ENCODE measurements at places on chromosomes 13 and 19.
A peak's percentile ranks its signal among the peaks of the same experiment; 100 is the strongest.

DNA sequence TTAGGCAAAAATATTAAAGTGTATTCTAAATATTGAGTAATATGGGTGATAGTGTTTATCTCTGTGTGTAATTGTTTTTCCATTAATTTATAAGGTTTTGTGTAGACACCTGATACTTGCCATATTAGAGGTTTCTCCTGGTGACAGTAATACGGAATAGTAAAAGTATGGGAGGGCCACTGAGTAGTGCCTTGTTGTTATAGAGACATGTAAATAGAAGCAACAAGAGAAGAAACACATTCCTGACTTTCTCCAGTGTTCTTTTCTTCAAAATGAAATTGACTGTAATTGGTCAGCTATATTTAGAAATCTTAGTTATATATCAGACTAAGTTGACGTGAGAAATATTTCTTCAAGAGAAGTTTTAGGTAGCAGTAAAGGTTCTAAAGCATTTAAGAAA lies 18.5 kb downstream of the RNASEH2B start:
- DNase-seq: no peak

GRCh38 chr13:27006519-27007161 lies 165.0 kb downstream of the USP12 start:
- peak; percentile 45 for DNase-seq

DNA sequence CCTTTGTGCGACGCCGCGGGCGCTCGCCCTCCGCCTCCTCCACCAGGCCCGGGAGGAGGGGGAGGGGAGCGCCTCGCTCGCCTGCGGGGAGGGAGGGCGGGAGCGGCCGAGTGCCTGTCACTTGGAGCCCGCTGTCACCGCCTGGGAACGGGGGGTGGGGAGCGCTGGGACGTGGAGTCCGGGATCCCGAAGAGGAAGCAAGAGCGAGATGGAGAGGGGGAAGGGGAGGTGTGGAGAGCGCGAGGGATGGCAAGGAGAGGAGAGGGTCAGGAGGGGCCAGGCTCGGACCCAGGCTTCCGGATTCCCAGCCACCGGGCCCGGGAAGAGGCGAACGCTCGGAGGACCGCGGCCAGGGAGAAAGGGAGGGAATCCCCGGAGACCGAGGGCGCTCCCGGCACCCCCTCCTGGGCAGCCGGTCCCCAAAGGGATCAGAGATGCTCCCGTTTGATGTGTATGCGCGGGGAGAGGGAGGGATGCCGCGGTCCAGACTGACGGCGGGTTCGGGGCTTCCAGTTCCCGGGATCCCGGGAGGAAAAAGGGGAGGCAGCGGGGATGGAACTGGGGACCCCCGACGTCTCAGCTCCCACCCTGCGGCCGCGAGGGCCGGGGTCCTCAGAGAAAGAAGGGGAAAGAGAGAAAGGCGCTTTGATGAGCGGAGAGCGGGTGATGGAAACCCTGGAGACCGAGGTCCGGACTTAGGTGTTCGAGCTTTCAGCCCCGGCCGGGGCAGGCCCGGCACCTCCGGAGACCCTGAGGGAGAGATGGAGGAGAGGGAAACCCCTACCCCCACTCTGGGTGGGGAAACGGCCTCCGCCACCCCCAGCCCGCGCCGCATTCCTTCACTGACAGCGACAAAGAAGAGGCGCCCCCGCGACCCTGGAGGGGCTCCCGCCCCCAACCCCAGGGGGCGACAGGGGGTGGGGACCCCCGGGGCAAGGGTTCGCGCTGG lies 4.7 kb upstream of the DPF1 start:
- no peak for DNase-seq

- peak; percentile 69 for DNase-seq
Observed at GRCh38 chr19:7783991-7784423, 21.0 kb downstream of the CLEC4M start.

DNA sequence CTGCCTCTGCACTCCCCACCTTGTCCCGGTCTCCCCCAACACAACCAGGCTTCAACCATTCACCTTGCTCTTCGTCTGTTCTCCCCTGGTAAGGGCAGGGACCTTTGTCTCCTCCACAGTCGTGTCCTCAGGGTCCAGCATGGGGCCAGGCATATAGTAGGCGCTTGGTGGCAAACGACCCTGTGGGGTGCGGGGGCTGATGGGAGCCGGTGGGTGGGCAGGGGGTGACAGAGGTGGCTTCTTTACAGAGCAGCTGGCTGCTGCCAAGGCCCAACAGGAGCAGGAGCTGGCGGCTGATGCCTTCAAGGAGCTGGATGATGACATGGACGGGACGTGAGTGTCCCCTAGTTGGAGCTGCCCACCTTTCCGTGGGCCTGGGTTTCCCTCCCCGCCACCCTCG lies 9.7 kb downstream of the PRKCSH start:
- no peak for DNase-seq

GRCh38 chr19:41546386-41546789 lies 29.6 kb upstream of the CEACAM21 start:
- peak; percentile 37 for DNase-seq

DNA sequence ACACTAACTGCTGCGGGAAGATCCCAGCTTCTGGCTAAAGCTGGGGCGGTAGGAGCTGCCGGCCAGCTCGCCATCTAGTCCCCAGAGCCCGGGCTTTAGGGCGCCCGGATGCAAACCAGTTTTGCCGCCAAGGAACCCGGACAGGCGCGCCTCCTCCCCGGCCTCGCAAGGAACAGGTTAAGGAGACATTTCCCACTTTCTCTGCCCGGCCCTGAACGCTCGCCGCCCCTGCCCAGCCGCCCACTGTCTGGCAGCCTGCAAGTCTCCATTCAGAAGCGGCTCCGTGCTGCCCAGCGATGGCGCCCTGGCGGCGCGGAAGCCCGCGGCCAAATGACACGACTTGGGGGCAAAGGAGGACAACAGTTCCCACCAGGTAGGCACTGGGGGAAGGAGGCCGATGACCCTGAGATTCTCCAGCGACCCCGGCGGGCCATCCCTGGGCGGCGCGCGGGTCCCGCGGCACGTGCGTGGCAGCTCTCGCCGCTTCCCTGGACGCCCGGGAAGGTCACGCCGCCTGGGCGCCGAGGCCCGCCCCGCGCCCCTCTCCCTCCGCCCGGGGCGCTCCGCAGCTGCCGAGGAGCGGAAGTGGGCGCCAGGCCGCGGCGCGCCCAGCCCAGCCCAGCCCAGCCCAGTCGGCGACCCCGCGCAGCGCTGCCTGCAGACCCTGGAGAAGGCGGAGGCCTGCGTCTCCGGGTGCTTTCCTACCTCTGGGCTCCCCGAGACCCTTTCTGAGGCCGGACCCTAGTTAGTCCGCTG lies 42.2 kb upstream of the HNRNPA1L2 start:
- peak; percentile 77 for DNase-seq

- DNase-seq: no peak
Observed at GRCh38 chr19:50362030-50362412, 3.4 kb downstream of the NAPSA start.

DNA sequence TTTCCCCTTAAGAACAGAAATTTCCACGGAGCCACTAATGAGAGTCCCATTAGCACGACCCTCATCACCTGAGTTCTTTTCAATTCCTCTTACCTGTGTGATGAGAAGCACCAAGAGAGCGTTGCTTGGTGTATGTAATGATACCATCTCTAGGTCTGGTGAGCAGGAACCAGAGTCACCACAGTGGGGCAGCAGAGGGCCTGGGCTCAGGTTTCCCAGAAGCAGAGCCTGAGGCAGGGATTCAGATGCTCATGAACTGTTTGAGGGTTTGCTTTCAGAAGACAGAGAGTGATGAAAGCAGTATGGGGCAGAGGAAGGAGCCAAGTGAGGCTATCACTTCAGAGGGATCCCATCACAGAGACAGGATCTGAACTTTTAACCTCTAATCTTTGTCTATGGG lies 3.1 kb upstream of the PTPRH start:
- peak; percentile 56 for DNase-seq

DNA sequence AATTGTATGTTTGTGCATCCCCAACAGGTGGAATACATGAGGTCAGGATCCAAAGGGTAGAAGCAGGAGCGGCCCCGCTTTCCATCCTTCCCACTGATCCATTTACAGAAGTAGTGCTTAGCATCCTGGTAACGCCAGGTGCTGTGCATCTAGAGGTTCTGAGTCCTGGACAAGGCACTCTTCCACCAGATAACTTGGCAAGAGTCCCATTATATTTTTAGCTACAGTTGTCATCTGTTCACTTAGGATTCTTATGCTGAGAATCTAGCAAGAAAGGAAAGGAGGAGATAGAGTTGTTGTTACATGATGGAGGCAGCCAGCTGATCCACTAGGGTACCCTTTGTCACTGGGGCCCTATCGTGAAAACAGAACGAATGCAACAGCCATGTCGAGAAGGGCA lies 389.5 kb upstream of the ZNF507 start:
- DNase-seq: no peak

DNA sequence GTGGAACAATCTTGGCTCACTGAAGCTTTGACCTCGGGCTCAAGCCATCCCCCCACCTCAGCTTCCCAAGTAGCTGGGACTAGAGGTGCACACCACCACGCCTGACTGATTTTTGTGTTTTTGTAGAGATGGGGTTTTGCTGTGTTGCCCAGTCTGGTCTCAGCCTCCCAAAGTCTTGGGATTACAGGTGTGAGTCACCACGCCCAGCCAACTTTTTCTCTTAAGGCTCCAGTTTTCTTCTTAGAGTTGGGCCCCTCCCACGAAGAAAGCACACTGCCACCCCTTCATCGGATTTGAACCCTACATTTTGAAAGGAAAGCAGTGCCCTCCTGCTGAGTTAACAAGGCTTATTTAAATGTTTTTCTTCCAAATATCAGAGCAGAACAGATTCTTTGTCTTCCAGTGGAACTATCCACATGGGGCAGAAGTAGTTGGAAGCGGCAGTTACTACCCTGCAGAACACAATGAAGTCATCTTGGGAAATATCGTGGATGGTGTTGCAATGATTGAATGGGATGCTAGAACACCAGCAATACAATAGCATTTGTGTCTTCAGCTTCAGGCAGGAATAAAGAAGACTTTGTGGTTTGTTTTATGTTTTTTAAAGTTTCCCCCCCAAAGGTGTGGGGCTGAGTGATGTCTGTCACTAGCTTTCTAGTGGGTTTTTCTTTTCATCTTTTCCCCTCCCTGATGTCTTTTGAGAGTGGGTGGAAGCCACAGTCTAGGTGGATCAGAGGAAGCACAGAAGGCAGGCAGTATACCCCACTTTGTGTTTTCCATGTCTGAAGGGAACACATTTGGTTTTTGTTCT lies 8.9 kb downstream of the ACTN4 start:
- DNase-seq: peak; percentile 61

- DNase-seq: no peak
Observed at GRCh38 chr13:83085186-83085900, 796.9 kb downstream of the SLITRK1 start.

DNA sequence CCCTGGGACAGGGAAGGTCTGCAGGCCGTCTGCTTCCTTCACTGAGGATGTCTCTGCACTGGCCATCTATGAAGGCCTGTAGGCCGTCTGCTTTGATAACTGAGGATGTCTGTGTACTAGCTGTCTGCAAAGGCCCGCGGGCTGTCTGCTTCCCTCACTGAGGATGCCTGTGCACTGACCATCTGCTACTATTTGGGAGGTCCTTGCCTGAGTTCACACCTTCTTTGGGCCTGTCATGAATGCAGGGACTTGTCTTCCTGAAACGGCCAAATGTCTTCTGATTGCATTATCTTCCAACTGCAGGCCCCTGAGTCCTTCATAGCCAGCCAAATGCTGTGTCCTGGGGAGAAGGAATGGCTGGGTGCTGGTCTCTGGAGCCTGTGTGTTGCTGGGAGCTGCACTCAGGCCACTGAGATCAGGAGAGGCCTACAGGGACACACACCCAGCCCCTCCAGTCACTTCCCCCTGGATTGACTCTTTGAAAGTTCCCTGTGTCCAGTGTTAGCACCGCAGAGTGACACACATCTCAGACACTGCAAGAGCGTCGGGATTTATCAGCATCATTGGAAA lies 72.9 kb downstream of the TEX29 start:
- no peak for DNase-seq

DNA sequence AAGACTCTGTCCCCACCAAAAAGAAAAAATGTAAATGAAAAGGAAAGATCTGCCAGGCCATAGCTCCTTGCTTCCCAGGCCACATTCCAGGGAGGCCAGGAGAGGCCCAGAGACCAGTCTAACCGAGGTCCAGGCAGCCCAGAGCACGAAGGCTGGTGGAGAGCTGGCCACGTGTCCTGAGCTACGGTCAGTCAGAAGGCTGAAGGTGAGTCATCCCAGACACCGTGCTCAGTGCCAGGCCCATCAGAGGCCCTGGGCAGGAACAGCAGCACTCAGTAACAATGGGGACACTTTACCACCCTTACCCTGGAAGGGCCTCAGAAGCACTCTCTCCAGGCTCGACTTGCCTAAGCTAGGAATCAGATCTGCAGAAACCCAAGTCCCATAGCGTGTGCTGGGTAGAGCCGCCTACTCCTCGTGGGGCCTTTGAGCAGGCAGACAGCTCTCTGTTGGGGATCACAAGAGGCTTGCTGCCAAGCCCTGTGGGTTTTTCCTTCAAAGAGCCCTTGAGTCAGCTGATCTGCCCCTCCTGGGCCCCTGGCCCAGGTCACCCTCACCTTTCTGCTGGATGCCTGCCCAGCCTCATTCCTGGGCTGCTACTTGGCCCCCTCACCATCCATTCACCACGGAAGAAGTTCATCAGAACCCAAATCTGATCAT lies 11.6 kb upstream of the DNMT1 start:
- DNase-seq: no peak

- no peak for DNase-seq
Observed at GRCh38 chr13:37446503-37446902, 152.1 kb downstream of the POSTN start.

- DNase-seq: peak; percentile 83
Observed at GRCh38 chr13:109787135-109787954, 962 bp upstream of the IRS2 start.

GRCh38 chr13:47066226-47066625 lies 169.4 kb upstream of the HTR2A start:
- no peak for DNase-seq

- no peak for DNase-seq
Observed at GRCh38 chr13:87676254-87677042, 5.3 kb downstream of the SLITRK5 start.

GRCh38 chr19:19997656-19998268 lies 41.5 kb downstream of the ZNF682 start:
- DNase-seq: peak; percentile 49

DNA sequence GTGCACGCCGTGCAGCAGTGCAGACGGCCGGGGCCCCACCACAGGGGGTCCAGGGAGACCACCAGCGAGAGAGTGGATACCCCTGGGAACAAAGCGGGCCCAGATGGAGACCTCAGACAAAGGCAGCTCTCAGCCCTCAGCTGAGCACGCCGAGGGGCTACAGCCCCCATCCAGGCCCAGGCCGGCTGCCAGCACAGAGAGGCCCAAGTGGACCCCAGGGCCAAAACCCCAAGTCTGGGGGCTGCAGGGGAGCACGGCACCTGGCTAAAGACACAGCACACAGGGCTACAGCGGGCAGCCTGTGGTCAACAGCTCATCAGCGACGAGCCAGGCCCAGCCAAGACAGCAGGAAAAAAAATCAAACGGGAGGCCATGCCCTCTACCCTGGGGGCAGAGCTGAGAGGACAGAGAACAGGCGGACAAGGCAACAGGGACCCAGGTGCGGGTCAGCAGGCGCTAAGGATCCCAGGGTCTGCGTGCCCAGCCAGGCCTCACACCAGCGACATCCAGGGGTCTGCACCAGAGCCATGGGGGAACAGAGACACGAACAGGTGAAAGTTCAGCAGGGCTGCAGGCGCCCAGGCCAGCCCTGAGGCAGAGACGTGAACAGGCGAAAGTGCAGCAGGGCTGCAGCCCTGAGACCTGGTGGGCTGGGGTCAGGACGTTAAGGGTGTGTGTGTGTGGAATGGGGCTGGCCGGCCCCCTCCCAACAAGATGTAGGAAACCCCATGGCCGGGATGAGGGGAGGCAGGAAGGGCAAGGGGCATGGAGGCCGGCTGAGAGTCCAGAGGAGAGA lies 34.3 kb downstream of the RASA3 start:
- DNase-seq: no peak

GRCh38 chr13:71503781-71504180 lies 363.2 kb downstream of the DACH1 start:
- no peak for DNase-seq
